ENCODE measurements at places on chromosomes 11 and 22. TPM values are rescaled to one million over a fixed set of nuclear protein-coding genes. Genes with fewer than 3 reads are reported as not detected.

Gene OR52N4
- total RNA-seq, result not detected

Gene TAF10
- 230 TPM for total RNA-seq

Gene GLYATL2
- not detected for total RNA-seq

Gene OR10A2
- total RNA-seq, result not detected

Gene C11orf86
- 73.3 TPM for total RNA-seq

Gene MS4A4E
- total RNA-seq, result not detected

Gene IGLL1
- total RNA-seq, result not detected

Gene PLA2G6
- total RNA-seq, result 5.1 TPM

Gene CCDC73
- total RNA-seq, result not detected

Gene TPBGL
- 0.27 TPM for total RNA-seq

Gene EHF
- total RNA-seq, result 0.69 TPM

Gene OR52H1
- not detected for total RNA-seq

Gene LRRC51
- total RNA-seq, result 8.8 TPM
